ENCODE measurements at places on chromosomes 12 and 14. TPM values are rescaled to one million over a fixed set of nuclear protein-coding genes. Genes with fewer than 3 reads are reported as not detected.

HPD gene
- 620 TPM for total RNA-seq

HOTAIR gene
- not detected for total RNA-seq

DNA sequence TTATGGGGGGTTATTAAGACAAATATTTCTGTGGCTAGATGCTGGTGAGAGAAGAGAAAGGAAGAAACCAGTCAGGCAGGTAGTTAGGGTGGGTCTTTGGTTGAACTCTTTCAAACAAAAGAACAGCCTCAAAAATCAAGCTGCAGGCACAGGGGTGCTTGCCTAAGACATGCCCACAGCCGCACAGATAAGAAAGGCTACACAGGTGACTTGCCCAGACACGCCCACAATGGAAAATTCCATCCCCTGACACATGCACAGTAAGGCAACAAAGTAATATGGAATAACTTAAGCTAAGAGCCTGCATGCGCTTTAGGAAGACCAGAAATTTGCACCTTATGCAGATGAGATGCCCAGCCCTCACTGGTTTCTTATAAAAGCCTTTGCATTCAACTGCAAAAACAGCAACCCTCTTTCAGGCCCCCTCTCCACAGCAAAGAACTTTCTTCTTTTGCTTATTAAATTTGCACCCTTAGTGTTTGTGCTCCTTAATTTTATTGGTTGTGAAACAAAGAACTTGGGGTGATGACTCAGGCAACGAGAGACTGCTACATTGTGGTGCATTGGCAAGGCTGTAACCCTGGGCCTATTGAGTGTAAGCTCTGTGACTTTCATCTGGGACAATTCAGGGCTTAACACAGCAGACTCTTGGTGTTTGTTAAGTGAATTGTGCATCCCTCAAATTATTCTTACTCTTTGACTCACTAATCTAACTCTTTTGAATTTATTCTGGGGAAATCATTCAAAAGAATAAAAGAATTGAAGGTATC, 149.4 kb downstream of the RPAP3 start:
- no peak overlapping the region for H3K27ac ChIP-seq
- H3K4me3 ChIP-seq, result no peak overlapping the region
- no peaks in the 10 kb centered on the region for H3K27me3 ChIP-seq
- H3K4me1 ChIP-seq, result no peaks in the 10 kb centered on the region
- no peaks in the 10 kb centered on the region for H3K36me3 ChIP-seq

GRCh38 chr12:49377386-49377785, 10.1 kb downstream of the SPATS2 start:
- H3K4me1 ChIP-seq, result no peaks in the 10 kb centered on the region
- H3K27me3 ChIP-seq, result no peaks in the 10 kb centered on the region
- no peak overlapping the region for H3K27ac ChIP-seq
- no peak overlapping the region for H3K4me3 ChIP-seq
- DNase-seq, result no peak

GRCh38 chr14:50964683-50965390, 20.6 kb upstream of the PYGL start:
- H3K36me3 ChIP-seq, result no peaks in the 10 kb centered on the region
- DNase-seq, result peak; percentile 46
- no peak overlapping the region for H3K4me3 ChIP-seq
- H3K4me1 ChIP-seq, result no peaks in the 10 kb centered on the region
- H3K27ac ChIP-seq, result no peak overlapping the region

DNA sequence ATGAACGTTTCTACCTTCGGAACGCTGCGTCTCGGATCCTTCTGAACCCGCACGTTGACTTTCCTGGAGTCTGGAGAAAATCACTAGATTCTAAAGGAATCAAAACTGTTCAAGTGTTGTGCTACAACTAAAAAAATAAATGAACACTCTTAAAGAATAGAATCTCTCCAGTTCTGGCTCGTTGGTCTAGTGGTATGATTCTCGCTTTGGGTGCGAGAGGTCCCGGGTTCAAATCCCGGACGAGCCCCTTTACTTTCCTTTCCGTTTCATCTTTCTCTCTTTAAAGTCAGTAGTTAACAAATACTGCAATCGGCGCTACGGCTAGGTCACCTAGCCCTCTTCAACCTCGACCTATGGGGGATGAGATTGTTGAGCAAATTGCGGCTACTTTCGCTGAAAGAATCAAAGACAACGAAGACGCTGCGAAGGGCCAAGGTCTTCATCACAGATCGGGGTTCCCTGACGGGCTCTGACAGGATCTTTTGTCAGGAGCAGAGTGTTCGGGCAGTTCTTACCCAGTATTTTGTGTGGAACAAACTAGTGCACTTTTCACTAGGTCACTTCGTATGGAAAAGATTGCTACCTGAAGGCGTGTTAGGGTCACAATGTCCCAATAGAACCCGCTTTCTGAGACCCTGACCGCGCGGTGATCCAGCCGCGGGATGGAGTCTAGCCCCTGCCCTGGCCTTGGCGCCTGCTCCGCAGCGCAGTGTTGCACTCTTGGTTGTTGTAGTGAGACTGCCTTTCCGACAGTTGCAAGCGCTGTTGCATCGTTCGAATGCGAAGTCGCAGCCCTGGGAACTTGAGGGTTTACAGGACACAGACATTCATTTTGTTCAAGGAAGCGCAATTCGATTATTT, 8.4 kb downstream of the OR6S1 start:
- DNase-seq, result no peak
- peaks cover 3% of the 10 kb centered on the region for H3K4me1 ChIP-seq
- peaks cover 24% of the 10 kb centered on the region for H3K27me3 ChIP-seq
- H3K36me3 ChIP-seq, result no peaks in the 10 kb centered on the region
- H3K27ac ChIP-seq, result no peak overlapping the region

GRCh38 chr12:72241552-72241951, 30.6 kb upstream of the TRHDE start:
- H3K27ac ChIP-seq, result no peak overlapping the region
- DNase-seq, result no peak
- H3K4me3 ChIP-seq, result no peak overlapping the region
- H3K36me3 ChIP-seq, result no peaks in the 10 kb centered on the region

GRCh38 chr12:75870878-75871277, 160.7 kb downstream of the PHLDA1 start:
- H3K27me3 ChIP-seq, result no peaks in the 10 kb centered on the region
- no peak for DNase-seq
- H3K4me3 ChIP-seq, result no peak overlapping the region
- H3K36me3 ChIP-seq, result no peaks in the 10 kb centered on the region
- no peaks in the 10 kb centered on the region for H3K4me1 ChIP-seq

- H3K27ac ChIP-seq, result no peak overlapping the region
- DNase-seq, result no peak
- no peaks in the 10 kb centered on the region for H3K27me3 ChIP-seq
- H3K36me3 ChIP-seq, result no peaks in the 10 kb centered on the region
- no peaks in the 10 kb centered on the region for H3K4me1 ChIP-seq
Measured at GRCh38 chr14:51576879-51577278, 74.8 kb upstream of the FRMD6 start.

EFS gene
- 0.42 TPM for total RNA-seq

Data from liver (tissue), 10 donors.